ENCODE measurements at places on chromosomes 6 and 20.
A peak's percentile ranks its signal among the peaks of the same experiment; 100 is the strongest.

GRCh38 chr6:162443101-162443500 is 284.5 kb downstream of the PRKN start:
- H3K4me3 ChIP-seq, result no peak overlapping the region
- H3K36me3 ChIP-seq, result peaks cover 8% of the 10 kb centered on the region
- no peak overlapping the region for H3K27ac ChIP-seq
- H3K4me1 ChIP-seq, result no peaks in the 10 kb centered on the region
- H3K27me3 ChIP-seq, result no peaks in the 10 kb centered on the region
- DNase-seq, result no peak

DNA sequence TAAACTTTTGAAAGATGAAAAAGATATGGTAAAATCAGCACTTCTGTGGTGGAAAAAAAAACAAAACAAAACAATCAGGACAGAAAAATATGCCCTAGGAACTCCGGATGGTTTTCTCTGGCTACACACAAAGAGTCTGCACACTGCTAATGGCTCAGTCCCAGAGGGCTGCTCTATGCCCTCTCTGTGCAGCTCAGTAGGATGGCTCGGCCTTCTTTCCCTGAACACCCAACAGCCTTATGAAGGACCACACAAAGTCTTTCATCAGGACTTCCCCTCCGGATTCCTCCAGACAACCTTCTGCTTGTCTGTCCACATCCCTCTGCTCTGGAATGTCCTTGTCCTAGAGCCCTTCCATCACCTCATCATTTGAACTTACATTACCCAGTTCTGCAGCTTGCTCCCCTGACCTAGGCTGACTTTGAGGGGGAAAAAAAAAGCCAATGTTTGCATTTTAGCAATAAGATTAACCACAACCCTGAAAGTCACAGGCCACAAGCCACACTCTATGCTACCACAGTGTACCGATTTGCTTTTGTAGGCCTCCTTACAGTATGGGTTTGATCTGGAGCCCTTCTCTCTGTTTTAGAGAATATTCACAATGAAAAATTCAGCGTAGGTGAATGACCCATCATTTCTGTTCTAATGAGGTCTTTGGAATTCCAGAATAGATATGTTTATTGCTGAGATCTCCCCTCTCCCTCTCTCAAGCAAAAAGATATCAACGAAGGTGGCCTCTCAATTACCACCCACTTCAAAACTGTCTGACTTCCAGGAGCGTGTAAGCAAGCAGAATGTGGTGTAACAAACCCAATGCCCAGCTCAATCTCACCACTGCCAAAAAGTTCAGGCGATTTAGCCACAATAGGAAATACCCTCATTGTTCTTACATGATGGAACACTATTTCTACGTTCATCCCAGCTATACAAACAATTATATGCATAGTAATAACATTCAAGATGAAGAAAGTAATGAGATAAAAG is 164.0 kb downstream of the GMDS start:
- no peak overlapping the region for H3K4me3 ChIP-seq
- H3K36me3 ChIP-seq, result peaks cover 26% of the 10 kb centered on the region
- no peak overlapping the region for H3K27ac ChIP-seq
- peaks cover 14% of the 10 kb centered on the region for H3K4me1 ChIP-seq

GRCh38 chr6:11953641-11954040 is 58.5 kb upstream of the HIVEP1 start:
- no peak overlapping the region for H3K27ac ChIP-seq
- H3K4me1 ChIP-seq, result no peaks in the 10 kb centered on the region
- no peaks in the 10 kb centered on the region for H3K36me3 ChIP-seq
- no peaks in the 10 kb centered on the region for H3K27me3 ChIP-seq
- H3K4me3 ChIP-seq, result no peak overlapping the region

GRCh38 chr6:141264101-141264500 is 868.6 kb upstream of the GJE1 start:
- H3K27ac ChIP-seq, result no peak overlapping the region
- H3K4me1 ChIP-seq, result no peaks in the 10 kb centered on the region
- no peaks in the 10 kb centered on the region for H3K36me3 ChIP-seq
- no peak overlapping the region for H3K4me3 ChIP-seq

- no peak for DNase-seq
- peaks cover 3% of the 10 kb centered on the region for H3K36me3 ChIP-seq
- H3K4me3 ChIP-seq, result no peak overlapping the region
- peaks cover 18% of the 10 kb centered on the region for H3K4me1 ChIP-seq
Measured at GRCh38 chr20:21103582-21104465, 2.3 kb downstream of the LINC00237 start.

DNA sequence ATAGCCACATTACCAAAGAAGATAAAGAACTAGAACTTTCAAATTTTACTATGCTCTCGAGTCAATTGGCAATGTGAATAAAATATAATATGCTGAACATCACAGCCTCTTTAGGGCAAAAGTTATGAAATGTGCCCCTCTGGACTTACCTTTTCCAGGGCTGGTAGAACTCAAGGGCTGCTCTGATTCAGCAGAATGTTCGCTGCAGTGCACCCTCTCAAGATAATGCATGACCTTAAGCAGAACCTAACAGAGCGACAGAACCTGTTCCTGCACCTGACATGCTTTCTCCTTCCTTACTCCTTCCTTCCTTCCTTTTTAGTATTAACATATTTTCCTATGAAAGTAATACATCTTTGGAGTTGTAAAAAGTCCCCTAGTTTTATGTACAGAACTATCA is 65.4 kb upstream of the STXBP5 start:
- no peak overlapping the region for H3K27ac ChIP-seq
- H3K4me1 ChIP-seq, result no peaks in the 10 kb centered on the region

DNA sequence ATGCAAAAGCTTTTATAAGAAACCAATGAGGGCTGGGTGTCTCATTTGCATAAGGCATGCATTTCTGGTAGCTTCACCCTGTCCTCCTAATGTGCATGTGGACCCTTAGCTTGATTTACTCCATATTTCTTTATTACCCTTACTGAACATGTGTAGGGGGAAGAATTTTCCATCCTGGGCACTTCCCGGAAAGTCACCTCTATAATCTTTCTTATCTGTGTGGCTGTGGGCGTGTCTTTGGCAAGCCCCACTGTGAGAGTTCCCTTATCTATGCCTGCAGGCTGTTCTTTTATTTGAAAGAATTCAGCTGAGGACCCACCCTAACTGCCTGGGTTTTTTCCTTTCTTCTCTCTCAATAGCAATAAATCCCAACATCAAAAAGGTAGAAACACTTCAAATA is 627.8 kb downstream of the DOK5 start:
- H3K36me3 ChIP-seq, result no peaks in the 10 kb centered on the region
- H3K27ac ChIP-seq, result no peak overlapping the region
- H3K4me3 ChIP-seq, result no peak overlapping the region
- H3K27me3 ChIP-seq, result no peaks in the 10 kb centered on the region
- H3K4me1 ChIP-seq, result no peaks in the 10 kb centered on the region
- DNase-seq, result no peak

DNA sequence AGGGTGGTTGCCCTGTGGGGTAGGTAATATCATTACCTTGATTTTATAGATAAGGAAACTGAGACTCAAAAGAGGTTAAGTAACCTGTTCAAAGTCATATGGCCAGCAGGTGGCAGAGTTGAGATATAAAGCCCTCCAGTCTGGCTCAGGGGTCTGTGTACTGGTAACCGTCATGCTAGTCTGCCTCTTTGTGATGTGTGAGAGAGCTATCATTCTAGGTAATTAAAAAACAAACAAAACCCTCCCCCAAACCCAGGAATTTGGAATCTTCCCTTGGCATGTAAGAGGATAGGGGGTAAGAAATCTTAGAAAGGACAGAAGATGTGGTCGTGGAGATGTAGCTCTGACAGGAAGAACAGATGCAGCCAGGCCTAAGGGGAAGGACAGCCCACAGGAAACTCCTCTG is 206.0 kb downstream of the CDC5L start:
- no peak overlapping the region for H3K4me3 ChIP-seq
- no peak overlapping the region for H3K27ac ChIP-seq
- peaks cover 4% of the 10 kb centered on the region for H3K4me1 ChIP-seq
- H3K27me3 ChIP-seq, result peaks cover 25% of the 10 kb centered on the region
- peak; percentile 7 for DNase-seq

DNA sequence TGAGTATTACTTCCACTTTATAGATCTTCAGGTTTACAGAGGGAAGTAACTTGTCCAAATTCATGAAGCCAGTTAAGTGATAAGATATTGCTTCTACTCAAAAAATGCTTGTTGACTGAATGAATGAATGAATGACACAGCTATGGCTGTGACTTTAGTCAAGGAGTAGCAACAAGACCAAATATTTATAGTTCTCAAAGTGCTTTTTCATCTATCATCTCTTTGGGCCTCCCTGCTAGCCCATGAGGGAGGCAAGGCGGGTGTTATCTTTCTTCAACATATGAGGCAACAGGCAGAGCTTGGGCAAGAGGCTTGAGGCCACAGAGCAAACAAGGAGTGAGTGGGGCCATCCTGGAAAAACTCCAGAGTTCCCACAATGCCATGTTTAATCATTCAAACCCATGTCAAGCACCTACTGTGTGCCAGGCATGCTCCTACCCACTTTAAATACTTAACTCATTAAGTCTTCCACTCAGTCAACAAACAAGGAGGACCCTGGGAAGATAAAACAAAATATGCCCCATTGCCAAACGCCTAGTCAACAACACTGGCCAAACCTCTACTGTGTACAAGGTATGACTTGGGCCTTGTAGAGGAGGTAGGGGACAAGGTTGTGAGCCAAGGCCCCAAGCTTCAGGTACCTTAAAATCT is 15.9 kb downstream of the BCL2L1 start:
- H3K36me3 ChIP-seq, result peaks cover 57% of the 10 kb centered on the region
- H3K4me3 ChIP-seq, result no peak overlapping the region
- peak overlapping the region; percentile 68 for H3K27ac ChIP-seq
- DNase-seq, result no peak
- H3K27me3 ChIP-seq, result no peaks in the 10 kb centered on the region
- H3K4me1 ChIP-seq, result peaks cover 92% of the 10 kb centered on the region

DNA sequence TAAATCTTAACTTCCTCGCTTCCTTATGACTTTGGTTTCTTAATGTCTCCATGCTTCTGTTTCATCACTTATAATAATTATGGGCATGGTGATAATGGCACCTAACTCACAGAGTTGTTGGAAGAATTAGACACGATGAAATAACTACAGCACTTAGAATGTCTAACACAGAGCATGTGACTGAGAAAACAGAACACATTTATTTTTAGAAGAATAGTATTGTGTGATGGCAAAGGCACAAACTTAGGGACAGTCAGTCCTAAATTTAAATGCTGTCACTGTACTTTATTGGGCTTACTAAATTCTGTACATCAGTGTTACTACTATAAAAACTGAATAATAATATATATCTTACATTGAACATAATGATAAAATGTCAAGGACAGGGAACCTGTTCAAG is 391.1 kb upstream of the JAG1 start:
- no peaks in the 10 kb centered on the region for H3K36me3 ChIP-seq
- H3K4me1 ChIP-seq, result no peaks in the 10 kb centered on the region
- H3K4me3 ChIP-seq, result no peak overlapping the region
- H3K27ac ChIP-seq, result no peak overlapping the region
- no peak for DNase-seq
- no peaks in the 10 kb centered on the region for H3K27me3 ChIP-seq

DNA sequence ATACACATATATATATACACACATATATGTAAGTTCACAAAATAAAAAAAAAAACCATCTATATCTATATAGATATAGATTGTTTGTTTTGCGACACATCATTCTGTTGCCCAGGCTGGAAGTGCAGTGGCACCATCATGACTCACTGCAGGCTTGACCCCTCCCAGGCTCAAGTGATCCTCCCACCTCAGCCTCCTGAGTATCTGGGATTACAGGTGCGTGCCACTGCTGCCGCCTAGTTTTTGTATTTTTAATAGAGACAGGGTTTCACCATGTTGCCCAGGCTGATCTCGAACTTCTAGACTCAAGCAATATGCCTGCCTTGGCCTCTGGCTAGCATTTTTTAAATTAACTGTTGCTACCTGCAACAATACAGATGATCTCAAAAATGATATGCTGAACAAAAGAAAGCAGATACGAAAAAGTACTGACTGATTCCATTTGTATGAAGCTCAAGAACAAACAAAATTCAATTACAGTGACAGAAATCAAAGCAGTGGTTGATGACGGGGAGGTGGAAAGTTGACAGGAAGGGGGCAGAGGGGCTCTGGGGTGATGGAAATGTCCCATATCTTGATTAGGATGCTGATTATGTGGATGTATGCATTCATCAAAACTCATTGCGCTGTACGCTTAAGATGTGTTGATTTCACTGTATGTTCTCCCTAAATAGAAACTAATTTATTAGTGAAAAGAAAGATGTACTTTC is 49.6 kb downstream of the ATXN1 start:
- H3K4me1 ChIP-seq, result peaks cover 67% of the 10 kb centered on the region
- no peaks in the 10 kb centered on the region for H3K27me3 ChIP-seq
- peaks cover 22% of the 10 kb centered on the region for H3K36me3 ChIP-seq
- H3K4me3 ChIP-seq, result peak overlapping the region; percentile 61

GRCh38 chr20:59385480-59385879 is 85.1 kb downstream of the EDN3 start:
- H3K36me3 ChIP-seq, result no peaks in the 10 kb centered on the region
- H3K27ac ChIP-seq, result no peak overlapping the region
- H3K4me1 ChIP-seq, result peaks cover 3% of the 10 kb centered on the region

DNA sequence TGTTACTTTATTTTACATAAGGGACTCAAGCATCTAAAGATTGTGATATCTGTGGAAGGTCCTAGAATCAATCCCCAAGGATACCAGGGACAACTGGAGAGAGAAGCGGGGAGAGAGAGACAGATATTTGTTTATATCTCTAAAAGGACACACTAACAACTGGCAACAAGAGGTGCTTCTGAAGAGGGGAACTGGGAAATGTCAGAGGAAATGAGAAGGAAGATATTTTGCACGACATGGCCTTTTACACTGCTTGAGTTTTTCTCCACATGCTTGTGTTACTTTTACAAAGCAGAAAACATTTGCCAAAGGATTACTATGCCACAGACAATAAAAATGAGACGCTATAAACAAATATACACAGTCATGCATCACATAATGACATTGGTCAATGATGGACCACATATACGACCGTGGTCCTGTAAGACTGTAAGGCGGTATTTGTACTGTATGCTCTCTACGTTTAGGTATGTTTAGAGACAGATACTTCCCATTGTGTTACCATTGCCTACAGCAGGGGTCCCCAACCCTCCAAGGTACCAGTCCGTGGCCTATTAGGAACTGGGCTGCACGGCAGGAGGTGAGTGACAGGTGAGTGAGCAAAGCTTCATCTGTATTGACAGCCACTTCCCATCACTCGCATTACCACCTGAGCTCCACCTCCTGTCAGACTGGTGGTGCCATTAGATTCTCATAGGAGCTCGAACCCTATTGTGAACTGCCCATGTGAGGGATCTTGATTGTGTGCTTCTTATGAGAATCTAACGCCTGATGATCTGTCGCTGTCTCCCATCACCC is 64.6 kb upstream of the PTPN1 start:
- peaks cover 7% of the 10 kb centered on the region for H3K36me3 ChIP-seq
- peak overlapping the region; percentile 57 for H3K27ac ChIP-seq
- peaks cover 48% of the 10 kb centered on the region for H3K27me3 ChIP-seq
- no peak for DNase-seq
- no peak overlapping the region for H3K4me3 ChIP-seq

GRCh38 chr6:112990971-112991370 is 643.8 kb downstream of the RFPL4B start:
- no peak overlapping the region for H3K4me3 ChIP-seq
- no peaks in the 10 kb centered on the region for H3K27me3 ChIP-seq
- no peak overlapping the region for H3K27ac ChIP-seq
- DNase-seq, result no peak
- H3K36me3 ChIP-seq, result no peaks in the 10 kb centered on the region
